ENCODE measurements at places on chromosomes 6 and 20. TPM values are rescaled to one million over a fixed set of nuclear protein-coding genes. Genes with fewer than 3 reads are reported as not detected.

SYTL3 gene
- 55.3 TPM for total RNA-seq

ACSS1 gene
- 0.27 TPM for total RNA-seq

PDE7B gene
- 0.61 TPM for total RNA-seq

RIMS1 gene
- total RNA-seq, result not detected

TM9SF4 gene
- total RNA-seq, result 51.2 TPM

SCGN gene
- total RNA-seq, result not detected

FAM8A1 gene
- 13.4 TPM for total RNA-seq

DNA sequence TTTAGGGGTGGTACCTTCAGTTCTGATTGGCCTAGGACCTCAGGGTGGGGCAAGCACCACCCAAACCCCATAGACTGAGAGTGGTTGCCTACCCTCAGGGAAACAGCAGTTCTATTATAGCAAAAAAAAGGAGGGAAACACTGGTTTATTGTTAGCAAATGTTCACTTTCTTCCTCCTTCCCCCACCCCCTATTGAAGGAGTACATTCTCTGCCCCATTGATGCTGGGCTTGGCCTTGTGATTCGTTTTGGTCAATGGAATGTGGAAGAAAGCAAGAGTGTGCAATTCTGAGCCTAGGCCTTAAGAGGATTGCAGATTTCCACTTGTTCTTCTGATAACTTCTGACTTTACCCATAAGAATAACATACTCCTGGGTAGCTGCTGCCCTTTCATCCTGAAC, 255.8 kb downstream of the NFATC2 start:
- H3K36me3 ChIP-seq, result no peaks in the 10 kb centered on the region
- DNase-seq, result no peak
- no peak overlapping the region for H3K4me3 ChIP-seq
- no peaks in the 10 kb centered on the region for H3K4me1 ChIP-seq
- peaks cover 17% of the 10 kb centered on the region for H3K27me3 ChIP-seq

DNA sequence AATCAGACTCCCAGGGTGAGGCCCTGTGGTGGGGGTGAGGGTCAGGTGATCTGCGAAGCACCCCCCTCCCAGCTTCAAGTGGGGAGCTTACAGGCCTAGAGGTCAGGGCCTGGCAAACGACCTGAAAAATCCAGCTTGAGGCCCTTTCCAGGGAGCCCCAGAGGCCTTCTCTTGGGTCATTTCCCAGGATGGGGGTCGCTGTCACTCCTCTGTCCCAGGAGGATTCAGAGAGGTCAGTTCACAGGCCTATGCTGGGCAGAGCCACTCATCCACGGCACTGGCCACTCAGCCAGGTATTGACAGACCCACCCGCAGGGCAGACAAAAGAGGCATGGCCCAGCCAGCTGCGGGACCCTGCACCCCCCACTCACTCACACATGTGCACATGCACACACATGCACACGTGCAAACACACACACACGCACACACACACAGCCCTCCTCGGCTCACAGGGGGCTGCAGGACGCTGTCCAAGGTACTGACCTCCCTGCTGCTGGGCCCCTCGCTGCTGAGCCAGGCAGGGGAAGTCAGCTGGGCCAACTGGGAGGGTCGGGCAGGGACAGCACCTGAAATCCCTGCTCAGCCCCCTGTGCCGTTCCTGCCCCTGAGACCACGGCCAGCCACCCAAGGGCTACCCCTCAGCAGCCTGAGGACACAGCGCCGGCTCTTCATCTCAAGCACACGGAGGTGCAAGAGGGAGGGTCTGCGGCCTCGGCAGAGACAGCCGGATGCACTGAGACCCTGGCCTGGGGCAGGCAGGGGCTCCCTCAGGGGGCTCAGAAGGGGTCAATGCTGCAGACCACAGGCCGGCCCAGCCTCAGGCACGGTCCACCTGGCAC, 113.8 kb downstream of the TAF4 start:
- peaks cover 4% of the 10 kb centered on the region for H3K4me1 ChIP-seq
- no peaks in the 10 kb centered on the region for H3K36me3 ChIP-seq
- H3K27me3 ChIP-seq, result peaks cover 16% of the 10 kb centered on the region
- H3K4me3 ChIP-seq, result no peak overlapping the region
- no peak overlapping the region for H3K27ac ChIP-seq

GRCh38 chr6:118808793-118809638, 84.9 kb upstream of the ASF1A start:
- DNase-seq, result no peak
- H3K4me1 ChIP-seq, result no peaks in the 10 kb centered on the region
- H3K27ac ChIP-seq, result no peak overlapping the region
- H3K4me3 ChIP-seq, result no peak overlapping the region
- no peaks in the 10 kb centered on the region for H3K27me3 ChIP-seq

GRCh38 chr6:110315207-110315868, 42.8 kb downstream of the METTL24 start:
- no peak for DNase-seq
- no peaks in the 10 kb centered on the region for H3K36me3 ChIP-seq
- H3K27ac ChIP-seq, result no peak overlapping the region

DNA sequence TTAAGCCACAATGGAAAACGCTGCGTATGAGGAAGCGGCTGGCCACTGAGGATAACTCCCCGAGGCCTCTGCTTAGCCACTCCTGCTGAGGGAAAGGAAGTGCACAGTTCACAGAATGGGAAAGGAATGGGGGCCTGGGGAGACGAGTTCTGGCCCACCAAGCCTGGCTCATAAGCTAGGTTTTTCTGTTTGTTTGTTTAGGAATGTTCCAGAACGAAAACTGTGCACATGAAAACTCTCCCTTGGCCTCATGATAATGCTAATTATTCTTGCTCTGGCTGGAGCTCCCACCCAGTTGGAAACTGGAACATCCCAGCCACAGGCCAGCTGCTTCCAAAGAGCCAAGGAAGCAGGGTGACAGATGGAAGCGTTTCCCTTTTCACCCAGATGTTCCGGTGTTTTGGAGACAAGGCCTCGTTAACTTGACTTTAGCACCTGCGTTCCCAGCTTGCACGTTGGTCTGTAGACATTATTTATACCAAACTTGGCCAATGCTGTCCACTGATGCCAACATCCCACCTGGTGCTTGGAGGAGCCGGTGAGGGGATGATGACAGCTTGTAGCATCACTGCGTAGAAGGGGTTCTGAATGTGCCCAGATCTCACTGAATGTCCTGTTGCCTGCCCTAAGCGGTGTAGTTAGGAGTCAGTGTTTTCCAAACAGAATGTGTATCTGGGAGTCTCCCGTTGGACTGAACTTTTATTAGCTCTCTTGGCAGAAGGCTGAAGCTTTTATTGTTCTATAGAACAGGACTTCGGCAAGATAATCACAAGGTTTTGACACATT, 34.5 kb downstream of the APCDD1L start:
- H3K4me1 ChIP-seq, result peaks cover 12% of the 10 kb centered on the region
- no peaks in the 10 kb centered on the region for H3K36me3 ChIP-seq
- H3K27me3 ChIP-seq, result no peaks in the 10 kb centered on the region
- H3K27ac ChIP-seq, result no peak overlapping the region
- no peak for DNase-seq

DNA sequence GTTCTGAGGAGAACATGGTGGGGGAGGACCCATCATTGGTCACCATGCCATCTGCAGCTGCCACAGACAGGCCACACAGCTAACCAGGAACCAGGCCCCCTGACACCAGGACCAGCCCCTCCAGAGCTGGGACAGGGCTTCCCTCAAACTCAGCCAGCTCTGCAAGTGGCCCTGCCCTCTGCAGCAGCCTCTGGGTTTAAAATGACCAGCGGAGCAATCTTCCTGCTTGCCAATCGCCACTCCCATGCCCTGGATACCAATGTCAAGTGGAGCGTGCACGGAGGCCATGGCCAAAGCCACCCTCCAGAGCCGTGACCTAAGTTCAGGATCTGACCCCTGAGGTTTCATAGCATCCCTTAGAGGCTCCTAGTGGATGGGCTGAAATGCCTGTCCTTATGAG, 199.4 kb downstream of the SYNDIG1 start:
- H3K27ac ChIP-seq, result no peak overlapping the region
- H3K4me3 ChIP-seq, result no peak overlapping the region
- DNase-seq, result no peak
- no peaks in the 10 kb centered on the region for H3K36me3 ChIP-seq
- peaks cover 29% of the 10 kb centered on the region for H3K4me1 ChIP-seq
- no peaks in the 10 kb centered on the region for H3K27me3 ChIP-seq

GRCh38 chr20:7348253-7348652, 580.8 kb downstream of the BMP2 start:
- H3K4me1 ChIP-seq, result no peaks in the 10 kb centered on the region
- no peak overlapping the region for H3K4me3 ChIP-seq
- H3K36me3 ChIP-seq, result no peaks in the 10 kb centered on the region
- DNase-seq, result no peak
- H3K27ac ChIP-seq, result no peak overlapping the region
- no peaks in the 10 kb centered on the region for H3K27me3 ChIP-seq

DNA sequence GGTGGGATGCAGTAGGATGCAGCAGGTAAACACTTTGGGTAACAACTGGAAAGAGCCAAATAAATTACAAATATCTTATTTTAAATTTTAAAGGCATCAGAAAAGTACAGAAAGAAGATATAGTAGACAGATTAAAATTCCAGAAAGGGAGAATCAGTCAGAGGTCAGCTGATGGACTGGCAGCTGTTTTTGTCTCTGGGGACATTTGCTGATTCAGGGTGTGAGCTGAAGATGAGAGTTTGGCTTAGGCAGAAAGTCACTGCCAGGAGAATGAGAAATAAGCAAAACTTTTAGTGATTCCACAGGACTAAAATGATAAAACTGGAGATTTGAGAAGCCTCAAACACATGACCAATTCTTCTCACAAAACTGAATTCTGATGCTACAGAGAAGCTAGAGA, 39.5 kb downstream of the AHI1 start:
- H3K4me1 ChIP-seq, result no peaks in the 10 kb centered on the region
- H3K4me3 ChIP-seq, result no peak overlapping the region
- H3K27ac ChIP-seq, result no peak overlapping the region
- no peaks in the 10 kb centered on the region for H3K27me3 ChIP-seq

DNA sequence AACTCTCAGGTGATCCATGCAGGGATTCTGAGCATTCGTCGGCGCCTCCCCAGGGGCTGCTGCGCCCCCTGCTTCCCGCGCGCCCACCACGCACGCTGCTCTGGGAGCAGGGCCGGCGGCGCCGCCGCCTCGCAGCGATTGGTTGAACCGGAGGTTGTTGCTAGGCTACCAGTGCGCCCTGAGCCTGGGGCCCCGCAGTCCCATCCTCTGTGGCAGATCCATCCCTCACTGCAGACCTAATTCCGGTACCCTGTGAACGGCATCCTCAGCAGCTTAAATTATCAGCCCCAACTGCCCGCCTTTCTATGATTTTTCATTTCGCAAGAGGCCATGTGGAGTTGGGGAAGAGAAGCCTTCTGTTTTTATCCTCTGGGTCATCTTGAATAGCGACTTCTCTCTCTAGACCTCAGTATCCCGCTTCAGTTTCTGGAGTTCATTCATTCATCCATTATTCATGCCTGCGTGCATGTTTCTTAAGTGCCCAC, 15.4 kb downstream of the PNPLA1 start:
- no peak for DNase-seq
- no peak overlapping the region for H3K27ac ChIP-seq
- H3K4me1 ChIP-seq, result peaks cover 14% of the 10 kb centered on the region
- no peak overlapping the region for H3K4me3 ChIP-seq

DNA sequence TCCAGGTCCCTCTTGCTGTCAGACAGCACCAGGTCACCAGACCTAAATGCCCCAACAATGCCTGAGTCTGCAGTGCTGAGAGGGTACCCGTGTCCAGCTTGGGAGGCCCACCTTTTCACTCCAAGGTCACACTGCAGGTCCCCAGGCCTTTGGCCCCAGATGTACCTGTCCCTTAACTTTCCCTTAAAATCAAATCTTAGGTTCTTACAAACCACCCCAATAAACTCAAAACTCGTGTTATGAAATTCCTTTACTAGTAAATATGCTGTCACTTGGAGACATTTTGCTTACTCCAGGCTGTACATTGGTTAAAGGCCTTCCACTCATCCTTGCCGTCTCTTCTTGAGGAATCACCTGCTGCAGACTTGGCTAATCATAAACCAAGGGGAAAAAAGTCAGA, 165.7 kb upstream of the RREB1 start:
- H3K4me3 ChIP-seq, result no peak overlapping the region
- H3K27ac ChIP-seq, result no peak overlapping the region
- no peaks in the 10 kb centered on the region for H3K27me3 ChIP-seq
- no peak for DNase-seq

DNA sequence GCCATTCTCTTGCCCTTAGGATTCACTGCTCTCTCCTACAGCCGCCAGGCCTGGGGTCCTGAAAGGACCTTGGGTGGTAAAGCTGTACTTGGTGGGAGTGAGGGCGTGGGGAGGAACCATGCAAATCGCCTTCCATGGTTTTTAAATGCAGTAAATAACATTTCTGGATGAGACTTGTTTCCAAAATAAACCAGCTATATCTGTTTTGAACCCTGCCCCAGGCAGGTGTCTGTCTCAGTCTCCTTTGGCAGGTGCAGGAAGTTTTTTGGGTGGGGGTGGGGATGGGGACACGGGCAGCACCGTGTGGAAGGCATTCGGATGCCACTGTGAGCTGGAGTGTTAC, 14.3 kb downstream of the ITPA start:
- H3K27ac ChIP-seq, result no peak overlapping the region
- DNase-seq, result no peak

DNA sequence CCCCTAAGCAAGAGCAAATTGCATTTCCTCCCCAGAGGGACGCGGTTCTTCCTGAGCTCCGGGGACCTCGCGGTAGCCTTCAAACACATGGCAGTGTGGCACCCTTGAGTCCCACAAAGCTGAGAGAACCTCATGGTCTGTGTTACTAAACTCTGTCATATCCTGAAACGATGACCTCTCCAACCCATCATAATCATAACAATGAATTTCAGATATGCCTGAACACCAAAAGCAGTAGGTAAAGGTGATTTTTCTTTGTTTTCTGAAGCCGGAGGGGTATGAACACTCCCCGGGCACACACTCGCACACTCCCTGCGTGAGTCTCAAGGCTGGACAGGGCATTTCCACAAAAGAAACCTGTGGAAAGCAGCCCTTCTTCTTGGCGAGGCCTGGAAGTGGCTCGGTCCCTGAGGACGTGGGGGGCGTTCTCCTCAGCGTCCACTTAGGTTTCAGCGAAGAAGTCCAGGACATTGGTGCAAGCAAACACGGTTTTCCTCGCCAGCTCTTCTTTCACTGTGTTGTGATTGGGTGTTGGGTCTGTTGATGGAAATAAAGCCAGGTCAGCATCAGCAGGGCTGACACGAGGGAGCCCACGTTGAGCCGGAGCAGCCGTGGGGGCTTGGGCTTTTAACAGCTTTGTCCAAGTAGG, 183.4 kb downstream of the ERMARD start:
- H3K36me3 ChIP-seq, result no peaks in the 10 kb centered on the region
- H3K27ac ChIP-seq, result no peak overlapping the region
- no peak for DNase-seq
- peaks cover 4% of the 10 kb centered on the region for H3K4me1 ChIP-seq

DNA sequence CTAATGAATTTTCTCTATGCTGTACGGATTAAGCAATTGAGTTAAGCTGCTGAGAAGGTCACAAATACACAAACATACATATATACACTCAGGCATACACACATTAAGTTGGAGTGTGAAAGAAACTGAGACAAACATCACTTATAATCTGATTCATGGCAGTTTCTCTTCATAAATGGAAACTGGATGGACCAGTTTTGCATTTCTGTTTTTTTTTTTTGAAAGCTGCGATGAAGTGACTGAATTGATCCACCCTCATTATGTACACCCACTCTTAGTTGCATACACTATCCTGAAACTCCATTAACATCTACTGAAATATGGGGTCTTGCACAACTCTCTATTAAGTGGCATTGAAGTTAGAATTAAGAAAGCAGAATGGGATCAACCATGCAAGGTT, 32.9 kb upstream of the TENT5A start:
- H3K27me3 ChIP-seq, result no peaks in the 10 kb centered on the region
- no peaks in the 10 kb centered on the region for H3K4me1 ChIP-seq
- DNase-seq, result no peak
- no peak overlapping the region for H3K27ac ChIP-seq

- H3K4me1 ChIP-seq, result no peaks in the 10 kb centered on the region
- no peaks in the 10 kb centered on the region for H3K27me3 ChIP-seq
- H3K36me3 ChIP-seq, result no peaks in the 10 kb centered on the region
- H3K4me3 ChIP-seq, result no peak overlapping the region
- no peak overlapping the region for H3K27ac ChIP-seq
Measured at GRCh38 chr6:20797597-20797996, 263.3 kb downstream of the CDKAL1 start.

All from HCT116 (cell line).